ENCODE measurements at places on chromosomes 16 and 17.

DNA sequence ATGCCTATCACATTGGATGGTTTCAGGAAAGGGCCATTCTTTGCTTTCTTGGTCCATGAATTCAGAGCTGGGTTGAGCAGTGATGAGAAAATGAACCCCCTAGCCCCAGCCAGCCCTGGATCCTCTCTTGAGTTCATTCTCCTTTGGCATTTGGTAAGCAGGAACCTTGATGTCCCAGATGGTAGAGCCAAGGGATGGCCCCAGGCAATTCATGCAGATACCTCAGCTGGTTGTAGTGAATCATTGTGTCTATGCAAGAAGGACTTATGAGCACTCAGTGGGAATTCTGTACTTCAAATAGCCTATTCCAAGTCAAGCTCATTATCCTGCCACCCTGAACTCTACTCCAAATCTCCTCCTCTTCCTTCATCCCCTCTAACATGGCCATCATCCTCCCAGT, 412.7 kb downstream of the UTP18 start:
- DNase-seq, result no peak

DNA sequence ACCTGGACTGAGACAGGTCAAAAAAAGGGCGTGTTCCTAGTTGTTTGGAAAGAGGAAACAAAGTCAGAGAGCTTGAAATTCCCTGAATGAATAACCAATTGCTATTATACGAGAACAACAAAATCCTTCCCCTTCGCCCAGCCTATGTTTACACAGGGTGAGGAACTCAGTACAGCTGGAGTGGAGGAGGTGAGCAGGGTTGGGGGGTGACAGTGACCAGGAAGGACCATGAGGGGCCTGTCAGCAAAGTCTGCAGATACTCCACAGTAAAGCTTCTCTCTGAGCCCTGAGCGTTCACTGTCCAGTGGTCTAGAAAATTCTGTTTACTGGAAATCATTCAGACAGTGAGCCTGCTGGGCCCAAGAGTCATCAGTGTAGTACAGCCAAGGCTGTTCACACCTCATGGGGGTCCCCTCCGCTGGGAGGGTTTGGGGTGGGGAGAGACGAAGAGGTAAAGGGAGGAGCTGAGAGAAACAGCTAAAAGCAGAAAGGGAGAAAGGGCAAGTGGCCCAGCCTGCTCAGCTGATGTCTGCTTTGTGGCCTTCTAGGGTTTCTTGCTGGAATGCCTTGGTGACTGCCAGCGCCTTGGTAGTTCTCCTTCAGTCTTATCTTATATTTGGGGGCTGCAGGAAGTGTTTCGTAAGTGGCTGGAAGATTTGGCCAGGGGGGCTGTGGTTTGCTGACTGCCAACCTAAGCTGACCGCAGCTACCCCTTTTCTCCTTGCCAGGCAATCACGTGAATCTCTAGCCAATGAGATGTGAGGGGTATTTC, 5.7 kb downstream of the DUSP3 start:
- peak; percentile 50 for DNase-seq

DNA sequence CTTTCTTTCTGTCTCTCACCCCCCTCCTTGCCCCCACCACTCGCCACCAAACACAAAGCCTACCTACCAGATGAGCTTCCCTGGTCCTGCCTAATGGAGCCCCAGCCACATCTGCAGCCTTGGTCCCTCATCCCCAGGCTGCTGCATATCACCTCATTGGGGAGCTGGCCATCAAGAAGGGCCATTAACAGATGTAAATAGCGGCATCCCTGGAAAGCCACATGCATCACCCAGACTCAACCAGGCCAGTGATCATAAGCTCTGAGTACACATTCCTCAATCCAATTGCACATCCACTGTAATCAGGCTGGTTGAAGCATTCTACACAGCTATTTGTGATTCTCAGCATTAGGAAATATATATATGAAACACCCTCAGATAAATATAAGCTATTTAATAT, 211.7 kb upstream of the C17orf78 start:
- no peak for DNase-seq

GRCh38 chr16:77393955-77394354, 40.9 kb downstream of the ADAMTS18 start:
- no peak for DNase-seq

DNA sequence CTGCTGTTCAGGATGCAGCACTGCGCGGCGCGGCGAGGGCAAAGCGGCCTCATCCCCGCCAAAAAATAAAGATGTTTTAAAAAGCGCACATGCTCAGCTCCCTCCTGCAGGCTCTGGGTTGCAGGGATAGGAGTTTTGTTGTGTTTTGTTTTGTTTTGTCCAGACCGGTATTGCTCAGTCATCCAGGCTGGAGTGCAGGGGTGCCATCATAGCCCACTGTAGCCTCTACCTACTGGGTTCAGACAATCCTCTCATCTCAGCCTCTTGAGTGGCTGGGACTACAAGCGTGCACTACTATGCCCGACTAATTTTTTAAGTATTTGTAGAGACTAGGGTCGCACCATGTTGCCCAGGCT, 636 bp downstream of the WWOX start:
- DNase-seq, result no peak

DNA sequence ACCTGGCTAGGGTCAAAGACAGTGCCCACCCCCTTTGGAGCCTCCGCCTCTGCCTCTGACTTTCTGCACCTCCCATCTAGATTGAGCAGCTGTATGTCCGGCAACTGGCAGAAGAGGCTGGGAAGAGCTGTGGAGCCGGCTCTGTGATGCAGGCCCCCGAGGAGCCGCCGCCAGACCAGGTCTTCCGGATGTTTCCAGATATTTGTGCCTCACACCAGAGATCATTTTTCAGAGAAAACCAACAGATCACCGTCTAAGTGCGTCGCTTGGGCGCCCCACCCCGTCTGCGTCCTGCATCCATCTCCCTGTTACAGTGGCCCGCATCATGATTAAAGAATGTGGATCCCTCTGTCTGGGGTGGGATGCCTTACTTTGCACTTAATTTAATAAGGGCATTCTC, 22.1 kb downstream of the IRF8 start:
- DNase-seq, result no peak

DNA sequence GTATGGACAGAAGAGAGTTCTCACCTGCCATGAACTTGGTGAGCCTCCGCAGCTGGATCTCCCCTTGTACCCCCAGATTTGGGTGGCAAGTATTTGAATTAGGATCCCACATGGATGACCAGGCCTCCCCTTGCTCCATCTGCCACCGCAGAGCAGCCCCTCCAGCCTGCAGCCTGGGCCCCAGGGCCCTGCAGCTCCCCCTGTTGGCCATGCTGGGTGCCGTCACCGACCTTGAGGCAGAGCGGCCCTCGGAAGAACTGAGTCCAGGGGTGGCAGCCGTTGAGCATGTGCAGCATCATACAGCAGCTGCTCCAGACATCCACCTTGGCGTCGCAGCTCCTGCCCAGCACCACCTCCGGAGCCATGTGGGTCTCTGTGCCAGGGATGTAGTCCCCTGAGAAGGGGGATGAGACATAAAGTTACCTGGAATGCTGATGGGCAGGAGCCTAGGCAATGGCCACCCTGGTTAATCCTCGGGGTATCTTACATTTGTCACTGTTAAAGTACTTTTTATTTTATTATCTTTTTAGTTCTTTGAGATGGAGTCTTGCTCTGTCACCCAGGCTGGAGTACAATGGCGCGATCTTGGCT, 9.0 kb upstream of the SPATA32 start:
- DNase-seq, result peak; percentile 37

DNA sequence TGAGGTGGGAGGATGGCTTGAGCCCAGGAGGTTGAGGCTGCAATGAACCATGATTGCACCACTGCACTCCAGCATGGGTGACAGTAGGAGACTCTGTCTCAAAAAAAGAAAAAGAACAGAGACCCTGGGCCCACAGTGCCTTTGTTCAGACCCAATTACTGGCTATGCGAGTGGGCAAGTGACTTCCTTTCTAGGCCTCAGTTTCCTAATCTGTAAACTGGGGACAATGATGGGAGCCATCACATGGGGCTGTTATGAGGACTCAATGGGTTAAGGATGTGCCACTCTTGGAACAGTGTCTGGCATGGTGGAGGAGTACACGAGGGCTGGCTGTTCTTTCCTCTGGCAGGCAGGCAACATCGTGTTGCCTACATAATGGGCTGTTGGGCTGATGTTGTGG, 47.3 kb upstream of the NDRG4 start:
- no peak for DNase-seq

DNA sequence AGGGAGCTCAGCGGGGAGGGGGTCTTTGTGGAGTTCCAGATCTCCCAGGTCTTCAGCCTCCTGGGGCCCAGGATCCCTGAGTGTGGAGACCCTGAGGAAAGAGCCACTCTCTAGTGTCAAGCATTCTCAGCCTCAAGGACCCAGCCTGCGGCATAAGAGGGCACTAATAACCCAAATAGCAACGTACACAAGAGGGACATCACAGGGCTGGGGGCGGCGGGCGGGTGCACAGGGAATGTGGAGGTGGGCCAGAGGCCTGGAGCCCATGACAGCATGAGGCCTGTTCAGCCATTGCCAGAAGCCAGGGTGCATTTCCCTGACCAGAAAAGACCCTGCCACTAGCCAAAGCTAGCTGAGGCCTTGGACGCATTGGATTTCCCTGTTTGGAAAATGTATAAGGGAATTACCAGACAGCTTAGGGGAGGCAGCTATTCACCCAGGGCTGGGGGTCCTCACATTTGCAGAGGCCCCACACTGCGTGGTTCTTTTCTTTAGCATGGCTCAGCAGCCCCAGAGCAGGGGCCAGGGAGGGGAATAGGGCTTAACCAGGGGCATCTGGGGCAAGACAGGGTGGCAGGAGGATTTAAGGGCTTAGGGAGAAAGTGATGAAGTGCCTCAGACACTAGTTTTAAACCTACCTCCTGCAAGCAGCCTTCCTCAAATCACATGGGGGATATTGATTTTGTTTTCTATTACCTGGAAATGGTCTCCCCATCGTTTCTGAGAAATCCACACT, 13.5 kb upstream of the ALOX15B start:
- DNase-seq, result no peak

DNA sequence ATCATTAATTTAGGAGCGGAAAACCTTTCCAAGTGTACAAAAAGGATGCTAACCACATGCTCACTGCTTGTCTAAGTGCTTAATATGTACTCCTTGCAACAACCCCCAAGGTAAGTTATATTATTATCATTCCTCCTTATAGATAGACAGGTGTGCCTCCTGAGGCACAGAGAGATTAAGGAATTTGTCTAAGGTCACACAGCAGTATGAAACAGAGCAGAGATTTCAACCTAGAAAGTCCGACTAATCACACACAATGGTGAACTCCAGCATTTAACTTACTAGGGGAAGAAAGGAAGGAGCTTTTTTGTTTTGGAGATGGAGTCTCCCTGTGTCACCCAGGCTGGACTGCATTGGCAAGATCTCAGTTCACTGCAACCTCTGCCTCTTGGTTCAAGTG, 37.0 kb upstream of the USP7 start:
- no peak for DNase-seq

DNA sequence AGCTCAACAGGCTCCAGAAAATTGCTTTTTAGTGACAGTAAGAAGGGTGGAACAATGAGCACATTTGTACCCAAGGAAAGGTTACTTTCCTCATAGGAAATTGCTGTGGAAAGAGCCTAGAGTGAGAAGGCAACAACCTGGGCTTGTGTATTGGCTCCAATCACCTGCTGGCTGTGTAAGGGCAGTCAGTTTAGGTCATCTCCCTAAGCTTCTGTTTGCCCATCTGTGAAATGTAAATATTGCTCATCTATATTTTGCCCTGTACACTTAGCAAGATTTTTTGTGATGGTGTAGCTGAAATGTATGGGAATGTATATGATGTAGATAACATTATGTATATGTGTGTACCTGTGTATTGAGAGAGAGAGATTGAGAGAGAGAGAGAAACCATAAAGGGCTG, 225.2 kb upstream of the MPHOSPH6 start:
- no peak for DNase-seq

DNA sequence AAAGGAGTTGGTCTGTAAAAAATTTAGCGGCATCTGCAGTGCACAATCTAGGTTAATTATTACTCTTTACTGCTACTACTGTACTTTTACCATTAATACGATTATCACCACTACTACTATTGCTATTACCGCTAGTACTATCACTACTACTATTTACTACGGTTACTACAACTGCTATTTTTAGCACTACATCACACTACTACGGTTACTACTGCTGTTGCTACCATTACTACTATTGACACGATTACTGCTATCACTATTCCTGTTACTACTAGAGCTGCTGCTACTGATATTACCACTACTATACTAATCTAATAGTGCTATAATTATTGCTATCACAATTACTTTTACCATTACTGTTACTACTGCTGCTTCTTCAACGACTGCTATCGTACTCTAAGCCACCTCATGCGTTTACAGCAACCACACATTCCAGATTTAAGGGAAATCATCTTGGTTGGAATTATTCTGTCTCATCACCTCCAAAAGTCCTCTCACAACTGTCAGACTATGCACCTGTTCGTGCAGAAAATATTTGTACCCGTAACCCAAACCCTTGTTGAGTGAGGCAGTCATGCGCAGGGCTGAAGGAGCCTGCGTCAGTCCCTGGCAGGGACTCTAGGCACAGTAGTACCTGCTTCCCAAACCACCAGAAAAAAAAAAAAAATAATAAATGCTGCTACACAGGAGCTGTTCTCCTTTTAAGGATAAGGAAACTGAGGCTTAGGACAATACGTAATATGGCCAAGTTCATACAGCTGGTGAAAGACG, 59.5 kb downstream of the MAF start:
- no peak for DNase-seq

GRCh38 chr16:12354296-12354833, 377.8 kb downstream of the SNX29 start:
- no peak for DNase-seq

DNA sequence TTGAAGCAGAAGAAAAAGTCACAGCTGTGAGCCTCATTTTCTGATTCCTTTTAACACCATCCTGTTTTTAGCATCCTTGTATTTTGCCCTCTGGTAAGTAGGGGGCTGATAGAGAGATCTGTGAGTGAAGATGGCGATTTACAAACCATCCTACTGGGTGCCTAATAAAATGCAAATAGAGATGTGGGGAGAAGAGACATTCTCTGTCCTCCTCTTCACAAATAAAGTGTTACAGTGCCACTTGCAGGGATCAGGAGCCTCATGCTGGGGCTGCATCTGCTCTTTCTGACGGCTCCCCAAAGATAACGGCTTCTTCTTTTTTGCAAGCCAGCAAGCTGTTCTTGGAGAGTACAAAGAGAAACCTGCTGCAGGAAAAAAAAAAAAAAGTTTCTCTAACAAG, 418.6 kb downstream of the TOX3 start:
- DNase-seq, result no peak

- peak; percentile 19 for DNase-seq
These were observed 111.1 kb downstream of the SMG6 start for GRCh38 chr17:2192367-2193057.

- DNase-seq, result no peak
These were observed 581.4 kb downstream of the CDH11 start for GRCh38 chr16:64540434-64540833.

- DNase-seq, result no peak
These were observed 66.0 kb downstream of the SMPD3 start for GRCh38 chr16:68382296-68382718.

DNA sequence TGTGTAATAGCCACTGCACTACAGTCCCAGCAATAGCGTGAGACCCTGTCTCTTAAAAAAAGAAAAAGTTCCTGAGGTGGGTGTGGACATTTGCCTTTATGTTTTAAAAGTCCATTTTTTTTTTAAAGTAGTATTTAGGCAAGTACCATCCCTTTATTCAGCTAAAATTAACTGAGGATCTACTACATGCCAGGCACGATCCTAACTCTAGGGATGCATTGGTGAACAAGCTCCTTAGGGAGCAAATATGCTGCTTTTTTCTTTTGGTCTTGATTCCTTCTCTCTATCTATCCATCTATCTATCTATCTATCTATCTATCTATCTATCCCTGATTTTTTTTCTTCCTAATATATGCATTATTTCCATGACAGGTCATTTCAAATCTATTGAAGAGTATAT, 44.7 kb downstream of the CMTM3 start:
- no peak for DNase-seq

GRCh38 chr17:75652341-75652740, 14.6 kb downstream of the RECQL5 start:
- no peak for DNase-seq
